Activated CD4-positive, alpha-beta T cell treated with anti-CD3 and anti-CD28 coated beads, Interleukin-2, amount 50 U/mL, for 48 hours (primary cell): ENCODE measurements at places on chromosomes 2 and 18.

GRCh38 chr2:195498839-195499490 is 158.1 kb upstream of the SLC39A10 start:
- DNase-seq = no peak

GRCh38 chr18:70425236-70425635 is 136.4 kb downstream of the SOCS6 start:
- no peak for DNase-seq

- DNase-seq = no peak
Observed at GRCh38 chr18:79518028-79518682, 122.4 kb downstream of the NFATC1 start.

DNA sequence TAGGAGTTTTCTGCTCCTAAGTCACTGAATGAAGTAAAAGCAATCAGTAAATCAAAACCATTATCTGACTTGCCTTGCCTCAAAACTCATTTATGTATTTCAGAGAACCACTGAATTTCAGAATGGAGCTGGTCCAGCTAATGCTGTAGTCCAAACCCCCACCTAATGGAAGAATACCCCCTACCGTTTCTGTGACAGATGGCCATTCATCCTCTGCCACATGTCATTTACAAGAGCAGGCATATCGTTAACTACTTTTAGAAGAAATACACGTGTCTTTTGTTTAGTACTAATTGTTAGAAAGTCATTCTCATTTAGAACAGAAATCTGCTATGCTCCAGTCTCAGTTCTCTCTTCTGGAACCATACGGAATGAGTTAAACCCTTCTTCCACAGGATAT is 12.8 kb upstream of the GALNT5 start:
- no peak for DNase-seq

GRCh38 chr2:216618785-216619184 is 14.4 kb upstream of the IGFBP2 start:
- DNase-seq = no peak

DNA sequence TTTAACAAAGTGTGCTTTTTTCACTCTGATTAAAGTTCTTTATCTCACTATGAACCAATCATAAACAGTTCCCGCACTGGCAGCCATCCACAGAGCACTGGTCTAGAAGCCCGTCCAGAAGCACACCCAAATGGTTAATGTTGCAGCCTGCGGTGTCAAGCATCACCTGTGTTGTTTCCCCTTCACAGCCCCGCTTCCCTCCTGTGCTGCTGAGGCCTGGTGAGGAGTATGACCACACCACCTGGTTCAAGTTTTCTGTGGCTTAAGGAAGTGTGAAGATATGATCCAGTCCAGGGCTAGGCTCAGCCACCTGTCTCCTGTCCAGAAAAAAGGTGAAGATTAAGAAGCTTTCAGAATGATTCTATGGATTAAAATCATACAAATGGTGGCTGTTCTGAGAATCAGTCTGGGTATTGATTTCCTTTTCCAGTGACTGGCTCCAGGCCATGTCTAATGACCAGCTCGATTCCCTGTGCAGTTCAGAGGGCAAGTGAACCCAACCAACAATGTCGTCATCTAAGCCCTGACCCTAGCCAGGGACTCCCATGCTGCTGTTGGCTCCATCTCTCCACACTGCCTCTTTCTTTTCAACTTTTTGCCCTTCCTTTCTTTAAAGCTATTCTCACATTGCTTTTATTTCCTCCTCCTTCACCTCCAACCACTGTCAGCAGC is 17.7 kb downstream of the SRSF7 start:
- DNase-seq = no peak

- DNase-seq = no peak
Observed at GRCh38 chr2:166494140-166494624, at the start of gene SCN7A. Gene SCN7A, minus strand, starts transcription at chr2:166494249. Its CDS starts 16,553 bp downstream, at chr2:166477696.

DNA sequence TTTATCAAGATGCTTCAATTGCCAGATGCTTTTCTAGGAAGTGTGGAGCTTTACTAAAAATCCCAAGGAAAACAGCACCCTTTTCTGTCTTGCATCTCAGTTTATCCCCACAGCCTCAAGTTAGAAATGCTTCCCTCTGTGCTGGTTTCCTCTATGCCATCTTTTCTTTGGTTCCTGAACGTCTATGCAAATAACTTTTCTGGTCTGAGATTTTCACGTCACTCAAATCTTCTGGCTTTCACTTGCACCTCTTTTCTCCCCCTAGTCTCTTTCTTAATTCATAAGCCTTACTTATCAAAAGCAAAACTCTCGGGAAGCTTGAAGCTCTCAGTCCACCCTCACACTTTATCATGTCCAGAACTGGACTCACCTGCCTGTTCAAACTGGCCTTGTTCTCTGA is 33.9 kb downstream of the ARHGAP25 start:
- no peak for DNase-seq

DNA sequence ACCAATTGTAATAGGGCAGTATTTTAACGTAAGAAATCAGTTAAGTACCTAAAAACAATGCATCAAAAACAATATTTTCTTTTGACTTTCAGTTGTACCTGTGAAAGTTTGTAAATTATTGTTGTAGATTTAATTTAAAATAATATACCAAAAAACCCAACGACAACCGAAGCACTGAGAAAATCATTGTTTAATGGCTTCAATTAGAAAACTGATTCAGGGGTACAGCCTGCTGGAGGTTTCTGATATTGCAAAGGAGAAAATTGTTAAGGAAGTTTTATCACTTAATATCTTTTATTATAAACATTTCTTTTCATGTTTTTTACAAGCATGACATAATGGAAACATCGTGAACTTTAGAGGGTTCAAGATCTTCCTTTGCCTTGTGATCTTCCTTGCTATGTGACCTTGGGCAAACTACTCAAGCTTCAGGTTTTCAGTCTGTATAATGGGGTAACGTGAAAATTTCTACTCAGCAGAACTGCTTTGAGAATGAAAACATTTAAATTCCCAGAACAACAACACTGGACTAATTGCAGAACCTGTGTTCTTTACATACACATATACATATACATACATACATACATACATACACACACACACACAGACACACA is 76.3 kb upstream of the GLS start:
- no peak for DNase-seq

- peak; percentile 12 for DNase-seq
Observed at GRCh38 chr2:74414881-74415761, 6.3 kb downstream of the C2orf81 start.

- peak; percentile 90 for DNase-seq
Observed at GRCh38 chr2:18560031-18560796, at the start of gene RDH14. Gene RDH14, minus strand, starts transcription at chr2:18560653. Its CDS starts 81 bp downstream, at chr2:18560572.

GRCh38 chr18:64872710-64873458 is 724.0 kb upstream of the LINC00305 start:
- DNase-seq = no peak

- DNase-seq = peak; percentile 4
Observed at GRCh38 chr2:168751104-168751740, 51.2 kb upstream of the NOSTRIN start.

DNA sequence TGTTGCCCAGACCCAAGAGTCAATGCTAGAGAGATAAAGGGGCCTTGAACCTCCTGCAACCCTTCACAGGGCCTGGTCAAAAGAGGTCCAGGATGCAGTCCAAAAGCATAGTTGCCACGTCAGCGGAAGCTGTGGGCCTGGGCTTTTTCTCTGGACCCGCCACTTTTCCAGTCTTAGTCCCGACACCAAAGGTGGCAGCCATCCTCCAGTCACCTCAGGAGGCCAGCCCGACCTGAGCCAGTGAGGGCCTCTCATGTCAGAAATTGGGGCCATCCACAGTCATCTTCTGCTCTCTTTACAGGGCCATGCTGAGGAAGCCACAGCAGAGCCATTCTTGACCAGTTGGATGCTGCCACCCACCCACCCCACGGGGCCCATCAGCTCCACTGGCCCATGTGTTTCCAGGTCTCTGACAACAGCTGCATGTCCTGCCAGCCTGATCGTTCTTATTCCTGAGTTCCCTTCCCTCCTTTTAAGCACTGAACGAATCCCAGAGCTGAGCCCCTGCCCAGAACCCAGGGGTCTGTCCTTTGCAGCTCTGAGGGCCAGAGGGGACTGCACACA is 34.1 kb upstream of the KLHL29 start:
- DNase-seq = no peak

DNA sequence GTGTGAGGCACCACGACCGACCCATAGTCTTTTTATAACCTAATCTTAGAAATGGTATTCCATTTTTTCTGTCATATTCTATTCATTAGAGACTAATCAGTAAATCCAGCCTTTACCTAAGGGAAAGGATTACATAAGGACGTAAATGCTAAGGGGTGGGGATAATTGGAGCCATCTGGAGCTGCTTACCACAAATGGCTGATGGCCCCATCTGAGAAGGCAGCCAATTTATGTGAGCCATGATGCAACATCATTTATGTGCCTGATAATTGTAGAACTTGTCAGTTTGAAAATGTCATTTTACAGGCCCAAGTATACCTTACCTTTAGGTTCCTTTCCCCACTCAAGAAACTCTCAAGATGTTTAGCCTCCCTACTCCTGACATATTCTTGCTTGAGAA is 44.0 kb downstream of the ARHGEF33 start:
- DNase-seq = no peak

DNA sequence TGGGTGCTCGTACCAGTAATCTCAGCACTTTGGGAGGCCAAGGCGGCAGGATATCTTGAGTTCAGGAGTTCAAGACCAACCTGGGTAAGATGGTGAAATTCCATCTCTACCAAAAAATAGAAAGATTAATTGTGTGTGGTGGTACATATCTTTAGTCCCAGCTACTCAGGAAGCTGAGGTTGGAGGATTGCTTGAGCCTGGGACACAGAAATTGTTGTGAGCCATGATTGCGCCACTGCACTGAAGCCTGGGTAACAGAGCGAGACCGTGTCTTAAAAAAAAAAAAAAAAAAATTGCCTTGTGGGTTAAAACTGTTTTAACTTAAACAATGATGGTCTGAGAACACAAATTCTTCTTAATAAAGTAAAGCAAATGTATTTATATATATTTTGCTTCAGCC is 49.6 kb downstream of the ATP9B start:
- no peak for DNase-seq

GRCh38 chr2:18345848-18346247 is 214.6 kb downstream of the RDH14 start:
- no peak for DNase-seq

DNA sequence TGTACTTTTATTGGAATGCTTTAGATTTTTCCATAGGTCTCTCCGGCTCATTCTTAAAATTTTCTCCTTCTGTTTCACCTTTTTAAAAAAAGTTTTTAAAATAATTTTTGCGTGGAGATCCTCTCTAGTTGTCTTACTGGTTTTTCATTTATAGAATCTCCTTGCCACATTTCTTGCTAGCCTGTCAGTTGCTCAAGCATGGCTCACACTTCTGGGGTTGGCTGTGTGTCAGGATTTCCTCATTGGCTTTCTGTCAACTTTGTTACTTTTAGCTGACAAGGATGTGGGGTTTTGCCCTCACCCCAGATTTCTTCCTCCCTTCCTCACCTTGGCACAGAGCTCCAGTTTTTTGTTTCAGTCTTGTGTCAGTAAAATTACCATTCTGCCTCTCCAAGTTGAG is 124.6 kb downstream of the ZNF407 start:
- no peak for DNase-seq

DNA sequence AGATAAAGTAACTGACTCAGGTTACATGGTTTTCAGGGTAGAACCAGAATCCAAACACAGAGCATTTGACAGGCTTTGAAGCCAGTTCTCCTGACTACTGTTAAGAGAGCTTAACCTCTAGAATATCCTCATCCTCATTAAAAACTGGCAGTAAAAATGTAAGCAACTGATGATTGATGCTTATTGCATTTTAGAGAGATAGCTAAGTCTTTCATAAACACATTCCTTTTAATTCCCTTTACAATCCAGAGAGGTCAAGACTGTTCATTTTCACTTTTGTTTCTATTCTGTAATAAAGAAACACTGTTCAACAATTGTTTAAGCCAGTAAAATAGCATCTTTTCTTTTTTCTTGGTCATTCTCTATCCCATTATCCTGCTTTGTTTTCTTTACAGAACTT is 53.9 kb upstream of the RAB27B start:
- DNase-seq = no peak

- no peak for DNase-seq
Observed at GRCh38 chr2:111900859-111901258, 2.5 kb downstream of the MERTK start.

DNA sequence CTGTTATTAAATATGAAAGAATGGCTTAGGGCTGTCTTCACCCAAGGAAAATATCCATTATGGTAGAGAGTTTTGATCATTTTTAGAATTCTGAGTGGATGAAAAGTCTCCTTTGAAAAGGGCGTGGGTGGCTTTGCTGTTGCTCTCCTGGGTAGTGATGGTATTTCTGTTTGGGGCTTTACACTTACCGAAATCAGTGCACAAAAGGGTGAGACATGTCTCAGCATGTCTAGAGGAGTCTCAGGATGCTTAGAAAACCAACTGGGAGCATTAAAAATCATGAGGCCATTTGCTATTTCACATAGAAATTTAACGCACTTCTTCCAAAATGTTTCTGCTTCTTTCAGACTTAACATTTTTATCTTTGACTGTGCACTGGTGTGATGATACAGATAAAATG is 49.6 kb downstream of the ZCCHC2 start:
- no peak for DNase-seq

DNA sequence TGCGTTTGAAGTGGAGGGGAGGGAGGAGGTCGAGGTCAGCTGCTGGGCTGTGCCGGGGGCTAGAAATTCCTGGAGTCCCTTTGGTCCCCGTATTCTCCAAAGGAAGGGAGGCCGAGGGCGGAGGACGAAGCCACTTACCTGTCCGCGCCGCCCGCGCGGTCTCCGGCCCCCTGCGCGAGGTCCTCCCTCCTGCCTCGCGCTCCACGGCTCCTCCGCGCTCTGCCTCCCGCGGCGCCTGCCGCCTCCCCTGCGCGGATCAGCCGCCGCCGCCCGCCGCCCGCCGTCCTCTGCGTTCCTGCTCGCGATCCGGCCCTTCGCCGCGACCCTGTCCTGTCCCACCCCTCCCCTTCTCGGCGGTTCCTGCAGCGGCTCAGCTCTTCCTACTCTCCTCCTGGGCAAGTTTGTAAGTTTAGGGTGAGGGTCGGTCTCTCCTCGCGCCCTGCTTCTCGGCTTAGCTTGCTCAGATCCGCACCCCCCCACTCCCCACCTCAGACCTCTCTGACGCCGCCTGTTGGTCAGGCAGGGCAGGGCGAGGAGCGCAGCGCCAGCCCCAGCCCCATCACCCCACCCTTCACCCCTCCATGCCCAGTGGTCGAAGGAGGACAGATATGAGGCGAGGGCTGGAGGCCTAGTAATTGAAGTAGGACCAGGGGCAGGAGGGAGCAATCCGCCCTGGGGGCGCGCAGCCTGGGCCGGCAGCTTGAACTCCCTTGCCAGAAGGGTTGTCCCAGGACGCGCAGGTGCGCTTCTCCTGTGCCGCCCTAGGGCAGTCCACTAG is 9.7 kb upstream of the SKOR2 start:
- no peak for DNase-seq

DNA sequence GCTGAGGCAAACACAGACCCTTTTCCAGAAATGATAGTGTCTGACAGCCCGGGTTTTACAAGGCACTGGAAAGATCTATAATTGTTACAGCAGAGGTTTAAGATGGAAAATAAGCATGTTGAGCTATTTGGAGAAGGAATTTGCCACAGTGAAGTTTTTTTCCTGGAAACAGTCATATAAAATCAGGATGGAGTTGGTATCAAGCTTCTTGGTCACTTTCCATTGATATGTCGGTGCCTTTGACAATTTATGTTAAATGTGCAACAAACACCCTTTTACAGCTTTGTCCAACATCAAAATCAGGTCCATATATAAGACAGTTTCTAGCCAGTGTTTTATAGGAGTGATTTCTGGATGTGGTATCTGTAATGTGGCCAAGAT is 117.2 kb upstream of the NRP2 start:
- no peak for DNase-seq
